Caco-2 (cell line): ENCODE measurements at places on chromosomes 2 and 18.

- DNase-seq, result no peak
Measured at GRCh38 chr2:27773959-27774358, 2.4 kb downstream of the MRPL33 start.

- no peak for DNase-seq
Measured at GRCh38 chr2:26563686-26564085, 77.5 kb downstream of the CIB4 start.

GRCh38 chr2:7356909-7357584, 439.8 kb downstream of the RNF144A start:
- peak; percentile 48 for DNase-seq

DNA sequence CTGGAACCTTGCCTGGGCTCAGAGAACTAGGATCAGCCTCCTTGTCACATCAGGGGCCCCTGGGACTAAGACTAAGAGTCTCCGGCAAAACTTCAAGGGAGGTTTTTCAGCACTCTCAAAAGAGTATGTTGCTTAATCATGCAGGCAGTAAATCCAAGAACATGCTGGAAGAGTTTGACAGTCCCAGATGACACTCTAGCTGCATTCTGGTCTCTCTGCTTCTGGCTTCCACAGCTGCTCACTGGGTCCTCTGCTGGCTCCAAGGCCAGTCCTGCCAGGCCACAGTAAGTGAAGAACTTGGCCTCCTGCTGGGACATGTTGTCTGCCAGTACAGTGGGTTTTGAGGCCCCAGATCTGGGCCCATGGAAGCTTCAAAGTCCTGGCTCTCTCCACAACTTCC, 45.2 kb upstream of the IL1RL1 start:
- DNase-seq, result no peak

- DNase-seq, result no peak
Measured at GRCh38 chr2:223978451-223978850, 21.2 kb downstream of the MRPL44 start.

DNA sequence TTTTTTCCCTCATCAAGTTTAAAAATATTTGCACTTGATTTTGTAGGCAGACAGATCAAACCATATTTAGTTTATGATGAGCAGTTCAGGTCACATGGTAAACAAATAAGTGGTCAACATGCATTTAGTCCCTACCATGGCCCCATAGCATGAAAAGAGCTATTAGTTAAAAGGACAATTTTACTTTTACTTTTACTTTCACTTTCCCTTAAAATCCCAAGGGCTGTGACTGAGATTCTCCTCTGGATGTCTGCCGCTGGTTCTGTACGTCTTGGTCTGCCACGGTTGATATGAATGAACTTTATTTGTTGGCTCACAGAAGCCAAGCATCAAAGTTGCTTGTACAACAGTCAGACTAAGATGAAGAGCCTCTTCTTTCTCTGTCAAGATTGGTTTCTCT, 626.2 kb upstream of the CDH7 start:
- DNase-seq, result no peak

DNA sequence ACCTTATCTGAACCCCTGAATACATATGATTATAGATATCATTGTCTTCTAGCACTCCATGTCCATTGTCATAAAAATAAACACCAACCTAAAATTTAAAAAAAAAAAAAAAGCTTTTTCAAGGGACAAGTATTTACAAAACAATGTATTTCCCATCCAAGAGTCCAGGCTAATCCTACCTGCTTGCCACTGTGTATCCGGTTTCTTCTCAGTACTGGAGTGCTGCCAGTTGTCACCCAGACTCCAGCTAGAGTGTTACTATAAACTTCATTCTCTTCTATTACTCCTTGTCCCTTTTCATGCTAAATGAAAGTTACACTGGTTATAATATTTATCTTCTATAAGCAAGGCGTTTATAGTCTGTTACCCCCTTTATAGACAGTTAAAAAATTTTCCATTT, 35.8 kb downstream of the MSH6 start:
- DNase-seq, result no peak

DNA sequence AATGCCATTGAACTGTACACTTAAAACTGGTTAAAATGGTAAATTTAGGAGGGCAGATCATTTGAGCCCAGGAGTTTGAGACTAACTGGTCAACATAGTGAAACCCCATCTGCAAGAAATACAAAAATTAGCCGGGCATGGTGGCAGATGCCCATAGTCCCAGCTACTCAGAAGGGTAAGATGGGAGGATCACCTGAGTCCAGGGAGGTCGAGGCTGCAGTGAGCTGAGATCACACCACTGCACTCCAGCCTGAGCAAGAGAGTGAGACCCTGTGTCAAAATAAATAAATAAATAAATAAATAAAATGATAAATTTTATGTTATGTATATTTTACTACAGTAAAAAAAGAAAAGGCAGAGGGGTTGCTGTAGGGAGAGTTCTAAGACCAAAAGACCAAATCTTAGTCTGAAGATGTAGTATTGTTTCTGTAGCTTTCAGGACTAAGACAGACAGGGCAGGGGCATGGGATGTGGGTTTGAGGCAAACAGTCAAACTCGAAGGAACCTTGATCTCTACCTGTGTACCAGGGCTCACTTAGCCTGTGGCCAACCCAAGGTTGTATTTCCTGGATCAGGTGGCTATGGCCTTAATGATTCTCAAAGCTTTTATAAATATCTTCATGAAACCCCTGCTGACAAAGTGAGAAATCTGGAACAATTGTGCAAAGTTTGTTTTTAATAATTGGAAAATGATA, 316.7 kb downstream of the CYRIA start:
- no peak for DNase-seq
